ENCODE measurements at places on chromosomes 3 and 15.

DNA sequence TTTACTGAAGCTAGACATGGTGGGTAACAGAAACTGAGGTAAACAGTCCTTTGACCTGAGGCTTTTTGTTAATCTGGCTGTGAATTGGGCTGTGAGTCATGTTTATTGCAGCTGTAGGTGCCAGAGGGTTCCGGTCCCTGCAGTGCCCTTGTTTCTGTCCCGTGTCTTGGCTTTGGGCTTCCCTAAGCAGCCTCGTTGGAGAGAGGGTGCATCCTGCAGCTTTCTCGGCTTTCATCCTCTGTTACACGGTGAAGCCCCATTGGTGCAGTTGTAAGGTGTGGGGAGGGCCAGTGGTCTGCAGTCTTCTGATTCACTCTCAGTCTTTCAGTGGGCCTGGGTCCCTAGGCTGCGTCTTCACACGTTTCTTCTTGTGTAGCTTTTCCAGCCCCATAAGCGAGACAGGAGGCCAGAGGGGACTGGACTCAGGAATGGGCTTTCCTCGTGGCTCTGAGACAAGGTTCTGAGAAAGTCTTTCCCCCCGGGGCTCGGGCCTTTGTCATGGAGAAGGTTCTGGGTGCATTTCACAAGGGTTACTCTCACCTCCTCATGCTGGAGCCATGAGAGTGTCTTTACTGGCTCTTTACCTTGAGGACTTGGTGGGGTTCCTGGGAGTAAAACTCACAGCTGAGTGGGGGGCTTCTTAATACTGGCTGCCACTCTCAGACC lies 33.1 kb downstream of the ASB7 start:
- DNase-seq = no peak

- DNase-seq = no peak
These were observed 37.1 kb downstream of the P3H2 start for GRCh38 chr3:190083635-190084034.

DNA sequence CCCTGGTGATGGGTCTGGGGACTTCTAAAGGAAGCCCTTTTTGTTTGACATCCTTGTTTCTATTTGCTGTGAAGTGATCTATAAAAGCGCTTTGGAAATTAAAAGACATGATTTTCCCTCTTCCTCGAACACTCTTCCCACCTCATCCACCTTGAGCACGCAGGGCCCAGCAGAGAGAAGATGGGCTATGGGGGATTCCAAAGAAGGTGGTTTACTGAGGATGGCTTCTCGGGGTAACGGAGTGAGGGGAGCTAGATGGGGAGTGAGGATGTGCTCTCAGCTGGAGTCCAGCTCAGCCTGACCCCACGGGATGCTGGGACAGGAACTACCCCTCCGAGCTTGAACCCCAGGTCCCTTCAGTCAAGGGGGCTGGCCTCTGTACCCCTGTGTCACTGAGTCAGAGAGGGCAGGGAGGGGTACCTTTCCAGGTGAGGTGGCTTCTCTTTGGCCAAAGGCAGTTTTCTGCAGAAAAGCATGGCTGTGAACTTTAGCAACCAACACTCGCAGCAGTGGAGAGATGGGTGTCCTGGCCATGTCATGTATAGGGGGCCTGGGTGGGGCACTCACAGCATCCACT lies 180.7 kb upstream of the SMAD3 start:
- DNase-seq = no peak

DNA sequence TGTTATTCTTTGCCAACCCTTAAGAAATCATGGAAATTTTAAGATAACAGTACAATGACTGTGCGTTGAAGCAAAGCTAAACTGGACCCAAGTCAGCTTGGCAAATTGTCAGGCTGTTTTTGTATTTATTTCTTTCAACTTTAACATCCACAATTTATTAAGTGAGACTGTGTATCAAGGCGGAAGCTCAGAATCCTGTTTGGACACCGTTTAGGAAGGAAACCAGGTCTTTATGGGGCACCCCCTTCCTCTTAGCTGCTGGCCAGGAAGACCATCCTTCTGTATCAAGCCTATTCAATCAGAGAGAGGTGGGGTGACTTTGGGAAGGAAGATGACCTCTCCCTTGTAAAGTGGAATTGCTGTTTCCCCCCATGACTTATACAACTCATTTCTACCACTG lies 166.0 kb downstream of the MCTP2 start:
- DNase-seq = no peak

GRCh38 chr15:101113114-101114005 lies 138.5 kb downstream of the CHSY1 start:
- no peak for DNase-seq

GRCh38 chr15:69852482-69852881 lies 245.2 kb downstream of the TLE3 start:
- DNase-seq = no peak

DNA sequence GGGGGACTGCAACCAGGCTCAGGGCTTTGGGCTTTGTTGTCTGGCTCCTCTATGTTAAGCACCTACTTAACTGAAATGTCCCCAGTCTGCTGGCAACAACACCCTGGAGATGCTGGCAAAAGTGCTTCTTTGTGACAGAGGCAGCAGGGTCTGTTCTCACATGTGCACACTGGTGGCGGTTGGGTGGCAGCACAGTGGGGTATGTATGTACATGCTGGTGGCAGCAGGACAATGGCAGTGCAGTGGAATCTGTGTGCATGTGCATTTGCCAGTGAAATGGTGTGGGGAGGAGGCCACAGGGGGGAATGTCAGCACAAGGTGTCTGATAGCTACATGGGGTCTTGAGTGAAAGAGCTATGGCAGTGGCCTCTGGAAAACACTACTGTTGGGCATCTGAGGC lies 830.3 kb downstream of the DIPK2A start:
- no peak for DNase-seq

DNA sequence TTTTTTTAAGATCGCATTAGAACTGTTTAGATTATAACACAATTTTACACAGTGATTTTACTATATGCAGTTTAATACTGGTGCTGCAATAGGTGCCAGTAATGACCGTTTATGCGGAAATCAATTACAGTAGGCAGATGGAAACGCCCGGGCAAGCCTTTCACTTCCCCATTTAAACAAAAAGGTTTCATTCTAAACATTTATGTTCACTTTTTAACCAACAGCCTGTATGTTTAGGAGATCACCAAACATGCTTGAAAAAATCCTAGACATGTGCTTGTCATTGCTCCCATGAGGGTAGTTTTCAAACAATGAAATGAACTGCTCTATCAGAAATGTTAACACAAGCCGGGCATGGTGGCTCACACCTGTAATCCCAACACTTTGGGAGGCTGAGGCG lies 2.7 kb downstream of the BNIP2 start:
- no peak for DNase-seq

DNA sequence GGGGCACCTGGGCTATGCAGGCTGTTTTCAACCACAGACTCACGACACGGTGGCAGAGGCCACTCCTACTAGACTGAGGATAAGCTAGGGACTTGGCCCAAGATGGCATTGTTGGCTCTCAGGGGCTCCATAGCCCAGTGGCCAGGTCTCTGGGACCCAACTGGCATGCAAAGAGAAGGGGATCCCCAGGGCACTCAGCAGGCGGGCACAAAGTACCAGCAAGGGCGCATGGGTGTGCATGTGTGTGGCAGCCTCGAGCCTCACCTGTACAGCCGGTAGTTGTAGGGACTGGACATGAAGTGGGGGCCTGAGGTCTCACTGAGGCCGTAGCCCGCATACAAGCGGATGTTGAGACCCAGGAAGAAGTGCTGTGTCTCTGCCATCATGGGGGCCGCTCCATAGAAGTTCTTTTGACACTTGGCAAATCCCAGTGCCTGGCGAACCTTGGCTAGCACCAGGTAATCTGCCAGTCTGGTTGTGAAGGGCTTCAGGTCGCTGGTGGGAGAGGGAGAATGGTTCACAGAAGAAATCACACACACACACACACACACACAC lies 30.2 kb downstream of the IDH3A start:
- no peak for DNase-seq

DNA sequence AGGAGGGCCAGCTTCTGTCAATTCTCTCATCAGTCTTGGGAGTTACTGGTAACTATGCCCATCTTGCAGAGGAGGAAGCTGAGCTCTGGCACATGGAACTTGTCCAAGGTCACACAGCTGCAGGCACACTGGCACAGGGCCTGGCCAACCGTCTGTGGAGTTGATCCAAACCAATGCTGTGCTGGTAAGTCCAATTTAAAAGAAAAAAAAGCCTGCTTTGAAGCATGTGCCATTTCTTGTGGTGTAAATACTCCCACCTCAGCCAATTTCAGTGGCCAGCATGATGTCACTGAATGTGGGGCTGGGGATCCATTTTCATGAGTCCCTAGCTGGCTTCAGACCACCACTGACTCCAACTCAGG lies 83.4 kb downstream of the CHSY1 start:
- no peak for DNase-seq

DNA sequence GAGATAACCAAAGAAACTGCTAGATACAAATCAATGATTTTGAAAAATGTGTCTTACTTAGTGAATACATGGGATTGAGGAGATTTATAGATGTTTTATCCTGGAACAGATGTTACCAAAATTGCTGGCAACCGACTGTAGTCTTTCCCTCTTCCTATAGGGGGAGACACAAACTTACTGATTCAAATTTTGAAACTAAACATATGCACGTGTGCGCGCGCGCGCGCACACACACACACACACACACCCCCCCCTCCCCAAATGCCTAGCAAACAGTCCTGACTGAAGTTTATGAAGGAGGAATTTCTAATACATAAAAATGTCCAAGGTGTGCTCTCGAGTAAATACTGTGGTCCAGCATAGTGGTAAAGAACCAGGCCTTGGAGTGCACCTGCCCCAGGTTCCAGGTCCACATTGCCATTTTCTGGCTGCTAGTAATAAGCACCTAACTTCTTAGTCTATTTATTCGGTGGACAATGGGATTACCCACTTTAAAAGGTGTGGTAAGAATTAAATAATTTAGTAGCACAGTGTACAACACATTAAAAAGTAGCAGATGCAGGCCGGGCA lies 18.5 kb upstream of the C3orf62 start:
- DNase-seq = no peak

DNA sequence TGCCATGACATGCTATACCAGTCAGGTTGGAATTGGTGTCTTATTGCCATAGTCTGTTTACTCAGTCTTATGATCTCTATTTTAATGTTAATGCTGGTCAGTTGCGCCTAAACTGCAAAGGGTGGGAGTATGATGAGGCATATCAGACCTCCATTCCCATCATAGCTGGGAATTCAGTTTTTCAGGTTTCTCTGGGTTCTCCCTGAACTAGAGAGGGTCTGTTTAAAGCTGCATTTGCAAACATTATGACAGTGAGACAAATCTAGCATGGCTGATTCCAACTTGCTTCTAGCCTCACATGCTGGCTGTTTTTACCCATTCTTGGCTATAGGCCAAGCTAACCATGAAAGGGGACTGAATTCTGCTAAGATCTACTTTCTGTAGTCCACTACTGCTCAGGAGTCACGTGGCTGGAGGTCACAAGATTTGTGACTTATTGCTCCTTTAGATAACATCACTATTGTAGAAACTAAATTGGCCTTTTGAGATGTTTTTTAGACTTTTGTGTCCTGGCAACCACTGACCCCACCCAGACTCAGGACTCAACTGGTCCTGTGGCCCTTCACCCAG lies 96.5 kb downstream of the TGFBR2 start:
- DNase-seq = no peak

DNA sequence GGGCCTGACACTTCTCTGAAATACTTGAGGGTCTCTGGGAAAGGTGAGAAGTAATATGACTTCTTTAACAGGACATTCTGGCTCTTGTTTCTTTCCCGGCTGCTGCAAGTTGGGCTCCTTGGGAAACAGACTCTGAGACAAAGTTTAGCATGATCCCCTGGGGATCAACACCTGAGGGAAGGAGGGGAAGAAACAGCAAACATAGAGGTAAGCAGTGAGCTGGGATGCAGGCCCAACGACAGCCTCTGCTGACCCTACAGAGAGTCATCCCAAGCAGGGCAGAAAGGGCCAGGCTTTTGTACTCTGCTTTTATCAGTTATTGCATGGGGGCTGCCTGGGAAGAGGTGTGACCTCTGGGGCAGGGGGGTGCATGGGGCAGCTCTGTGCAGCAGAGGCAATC lies 26.8 kb upstream of the DUT start:
- no peak for DNase-seq

- no peak for DNase-seq
These were observed 37.9 kb downstream of the KLHL6 start for GRCh38 chr3:183517607-183518006.

GRCh38 chr15:88465633-88466224 lies 1.5 kb downstream of the MRPL46 start:
- no peak for DNase-seq

- no peak for DNase-seq
These were observed 11.6 kb downstream of the TSEN2 start for GRCh38 chr3:12495749-12496452.

- DNase-seq = no peak
These were observed 23.3 kb upstream of the FSTL1 start for GRCh38 chr3:120473896-120474675.

DNA sequence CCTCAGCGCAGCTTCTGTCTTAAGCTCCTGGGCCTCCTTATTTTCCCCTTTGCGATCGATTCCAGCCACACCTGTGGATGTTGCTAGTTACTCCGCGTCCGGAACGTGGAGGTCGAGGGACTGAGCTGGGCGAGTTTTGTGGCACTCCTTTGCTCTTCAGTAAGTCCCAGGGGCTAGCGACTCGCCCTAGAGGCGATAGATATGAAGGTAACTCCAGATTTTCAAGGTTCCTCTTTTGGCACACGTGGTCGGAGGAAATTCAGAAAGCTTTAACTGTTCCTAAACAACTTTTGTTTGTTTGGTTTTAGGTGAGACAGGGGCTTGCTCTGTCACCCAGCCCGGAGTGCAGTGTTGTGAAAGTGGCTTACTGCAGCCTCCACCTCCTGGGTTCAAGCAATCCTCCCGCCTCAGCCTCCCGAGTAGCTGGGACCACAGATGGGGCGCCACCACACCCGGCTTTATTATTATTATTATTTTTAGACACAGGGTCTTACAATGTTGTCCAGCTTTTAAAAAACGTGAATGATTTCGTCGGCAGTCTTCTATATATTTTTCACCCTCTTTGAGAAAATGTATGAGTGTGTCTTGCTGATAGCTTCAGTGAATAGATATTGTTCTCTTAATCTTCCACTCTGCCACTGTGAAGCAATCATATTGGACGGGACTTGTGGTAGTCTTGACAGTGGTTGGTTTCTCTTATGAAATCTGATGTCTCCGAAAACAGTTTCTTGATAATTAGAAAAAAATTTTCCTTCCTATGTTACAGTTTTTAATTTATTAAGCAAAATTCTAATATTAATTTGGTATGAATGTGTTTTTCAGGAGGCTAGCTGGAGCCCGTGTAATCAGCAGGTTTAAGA lies 785 bp downstream of the MFSD1 start:
- DNase-seq = no peak

- DNase-seq = no peak
These were observed 15.4 kb upstream of the OXTR start for GRCh38 chr3:8784676-8785435.

DNA sequence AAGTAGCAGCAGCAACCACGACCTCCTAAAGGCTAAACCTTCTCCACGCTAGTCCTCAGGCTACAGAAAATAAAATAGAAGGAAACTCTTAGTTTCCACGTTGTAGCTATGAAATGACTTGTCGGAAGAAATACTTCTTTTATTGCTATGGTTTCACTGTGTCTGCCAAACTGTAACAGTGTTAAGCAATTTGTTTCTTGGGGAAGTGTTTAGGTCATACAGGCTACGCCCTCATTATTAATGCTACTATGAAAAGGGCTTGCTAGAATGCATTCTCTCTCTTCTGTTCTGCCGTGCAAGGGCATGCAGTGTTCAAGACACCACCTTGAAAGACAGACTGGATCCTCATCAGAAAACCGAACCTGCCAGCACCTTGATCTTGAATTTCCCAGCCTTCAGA lies 462.7 kb downstream of the PLOD2 start:
- no peak for DNase-seq

- no peak for DNase-seq
These were observed 238.0 kb downstream of the MEX3B start for GRCh38 chr15:81807806-81808205.
